Vagina (tissue), 2 donors: ENCODE measurements at places on chromosomes 12 and 14.

- no peak for DNase-seq
These were observed 893.3 kb upstream of the MDGA2 start for GRCh38 chr14:48568688-48569087.

DNA sequence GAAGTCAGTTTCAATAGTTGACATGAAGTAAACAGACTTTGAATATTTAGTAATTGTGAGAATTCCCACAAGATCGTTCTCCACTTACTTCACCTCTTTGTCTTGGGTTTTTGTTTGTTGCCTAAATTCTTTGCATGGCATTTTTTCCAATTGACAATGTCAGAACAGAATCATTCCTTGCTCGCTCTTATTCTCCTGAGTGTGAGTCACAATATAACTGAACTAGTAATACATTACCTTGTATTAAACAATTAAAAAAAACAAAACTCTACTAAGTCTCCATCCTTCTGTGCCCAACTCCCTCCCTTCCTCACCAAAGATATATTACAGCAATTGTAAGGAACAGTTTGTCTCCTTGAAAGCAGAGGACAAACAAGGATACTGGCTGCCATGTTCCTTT lies 638.8 kb upstream of the NOVA1 start:
- no peak for DNase-seq

DNA sequence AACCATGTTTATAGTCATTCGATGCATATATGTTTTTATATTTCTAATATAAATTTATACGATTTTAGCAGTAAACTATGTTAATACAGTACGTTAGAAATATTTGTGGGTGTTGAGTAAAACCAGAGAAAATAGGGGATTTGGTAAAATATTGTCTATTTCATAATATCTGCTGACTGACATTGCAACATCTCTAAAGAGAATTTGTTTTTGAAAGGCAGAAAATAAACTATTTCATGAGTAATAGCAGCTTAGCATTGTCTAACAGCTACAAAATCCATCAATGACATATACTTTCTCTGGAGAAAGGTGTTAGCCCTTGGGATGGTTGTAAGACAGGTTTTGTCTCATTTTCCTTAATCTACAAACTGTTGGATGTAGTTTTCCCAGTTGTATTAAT lies 144.9 kb downstream of the PDE3A start:
- no peak for DNase-seq

- no peak for DNase-seq
These were observed at the start of gene AKAP5 for GRCh38 chr14:64465191-64465822. Gene AKAP5 (plus strand): TSS chr14:64465499. CDS start chr14:64468395, 2,896 bp downstream.

DNA sequence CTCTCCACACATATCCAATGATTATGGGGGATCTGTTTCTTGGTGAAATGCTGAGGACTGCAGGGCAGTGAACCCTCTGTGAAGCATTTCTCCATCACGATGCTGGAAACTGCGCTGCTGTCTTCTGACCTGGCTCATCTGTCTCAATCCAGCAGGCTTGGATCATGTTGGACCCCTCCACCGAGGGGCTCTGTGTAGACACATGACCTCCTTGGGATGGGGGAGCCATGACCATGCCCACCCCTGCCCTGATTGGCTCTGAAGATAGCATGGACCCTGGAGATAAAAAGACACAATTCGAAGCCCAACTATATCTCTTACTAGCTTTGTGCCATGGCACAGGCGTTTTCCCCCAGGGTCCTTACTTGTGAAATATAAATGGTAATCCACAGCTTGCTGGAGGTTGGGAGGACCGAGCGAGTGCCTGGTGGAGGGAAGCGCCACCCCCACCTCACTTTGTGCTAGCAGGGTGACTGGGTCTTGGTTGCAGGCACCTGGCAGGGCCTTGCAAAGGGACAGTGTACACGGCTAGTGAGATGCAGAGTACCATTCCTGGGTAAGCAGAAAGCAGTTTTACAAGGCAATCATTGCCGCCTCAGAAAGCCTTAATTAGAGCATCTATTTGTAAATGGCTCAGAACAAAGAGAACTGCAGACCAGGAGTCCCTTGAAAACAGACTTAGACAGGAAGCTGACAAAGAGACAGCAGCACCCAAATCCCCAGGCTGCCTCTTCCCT lies 2.4 kb upstream of the KRT83 start:
- DNase-seq = no peak

DNA sequence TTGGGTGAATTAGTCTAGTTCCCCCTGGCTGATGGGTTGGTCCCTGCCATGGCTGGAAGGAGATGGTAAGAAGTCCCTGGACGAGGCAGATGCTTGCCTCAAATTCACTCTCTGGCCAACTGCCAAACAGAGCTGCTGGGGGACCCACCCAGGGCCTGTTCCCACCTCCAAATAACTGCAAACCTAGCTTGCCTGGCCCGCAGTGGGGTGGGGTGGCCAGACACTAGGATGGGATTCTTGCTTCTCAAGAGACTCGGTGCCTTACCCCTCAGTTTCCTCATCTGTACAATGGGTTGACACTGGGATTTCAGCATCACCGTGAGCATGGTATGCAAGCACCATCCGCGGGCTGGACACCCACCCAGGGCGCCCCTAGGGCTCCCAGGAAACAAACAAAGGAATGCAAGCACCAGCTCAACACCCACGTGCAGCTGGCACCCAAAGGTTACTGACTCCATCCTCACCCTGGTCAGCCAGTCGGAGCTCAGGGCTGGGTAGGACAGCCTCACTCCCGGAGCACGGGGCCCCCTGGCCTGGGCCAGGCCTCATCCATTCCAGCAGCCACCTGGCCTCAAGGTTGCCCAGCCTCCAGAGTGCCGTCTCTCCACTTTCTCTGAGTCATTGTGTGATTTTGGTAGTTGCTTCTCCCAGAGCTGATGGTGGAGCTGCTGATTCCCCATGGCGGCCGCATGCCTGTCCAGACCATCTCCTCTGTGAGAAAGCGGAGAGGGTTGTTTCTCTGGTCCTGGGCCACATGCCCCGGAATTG lies 205.2 kb upstream of the RTL1 start:
- DNase-seq = peak; percentile 95

DNA sequence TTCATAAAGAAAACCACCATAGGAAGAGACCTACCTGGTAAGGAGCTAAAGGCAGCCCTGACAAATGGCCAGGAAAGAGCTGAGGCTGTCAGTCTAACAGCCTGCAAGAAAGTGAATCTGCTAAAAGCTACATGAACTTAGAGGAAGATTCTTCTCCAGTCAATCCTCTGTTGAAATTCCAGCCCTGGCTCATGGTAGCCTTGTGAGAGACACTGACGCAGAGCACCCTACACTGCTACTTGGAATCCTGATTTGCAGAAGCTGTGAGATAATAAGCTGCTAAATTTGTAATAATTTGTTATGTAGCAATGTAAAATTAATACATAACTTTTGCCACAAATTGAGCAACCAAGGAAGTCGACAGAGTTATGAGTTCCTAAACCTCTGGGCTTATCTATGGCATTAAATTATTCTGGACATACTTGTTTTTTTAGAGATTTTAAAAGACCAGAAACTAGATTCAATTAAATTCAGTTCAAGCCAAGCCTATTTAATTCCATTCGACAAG lies 257.0 kb downstream of the ETNK1 start:
- DNase-seq = no peak

DNA sequence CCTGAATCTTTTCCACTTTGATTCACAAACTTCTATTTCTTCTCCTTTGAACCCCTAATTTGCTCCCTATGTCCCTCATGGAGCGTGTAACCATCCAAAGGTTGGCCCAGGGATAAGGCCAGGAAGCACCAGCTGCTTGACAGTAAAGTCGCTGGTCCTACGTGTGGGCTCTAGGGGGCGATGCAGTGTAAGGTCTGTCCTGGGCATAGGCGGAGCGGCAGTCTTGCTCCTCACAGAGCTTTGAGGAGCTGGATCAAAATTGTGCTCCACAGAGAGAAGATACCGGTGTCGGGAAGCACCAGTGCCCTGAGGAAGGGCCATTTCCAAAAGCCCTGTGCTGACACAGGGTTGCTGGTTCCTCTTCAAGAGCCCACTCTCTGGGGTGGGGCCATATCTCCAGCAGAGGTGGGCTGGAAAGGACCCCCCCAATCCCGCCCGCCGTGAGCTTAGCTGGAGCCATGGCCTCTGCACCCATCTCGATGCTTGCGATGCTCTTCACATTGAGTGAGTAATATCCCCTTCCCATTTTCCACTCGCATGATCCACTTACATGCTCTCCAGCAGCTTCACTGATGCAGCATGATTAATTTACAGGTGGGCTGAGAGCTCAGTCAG lies 49.9 kb upstream of the OR4E1 start:
- no peak for DNase-seq

- no peak for DNase-seq
These were observed 407.9 kb upstream of the ATXN7L3B start for GRCh38 chr12:74129702-74130101.

DNA sequence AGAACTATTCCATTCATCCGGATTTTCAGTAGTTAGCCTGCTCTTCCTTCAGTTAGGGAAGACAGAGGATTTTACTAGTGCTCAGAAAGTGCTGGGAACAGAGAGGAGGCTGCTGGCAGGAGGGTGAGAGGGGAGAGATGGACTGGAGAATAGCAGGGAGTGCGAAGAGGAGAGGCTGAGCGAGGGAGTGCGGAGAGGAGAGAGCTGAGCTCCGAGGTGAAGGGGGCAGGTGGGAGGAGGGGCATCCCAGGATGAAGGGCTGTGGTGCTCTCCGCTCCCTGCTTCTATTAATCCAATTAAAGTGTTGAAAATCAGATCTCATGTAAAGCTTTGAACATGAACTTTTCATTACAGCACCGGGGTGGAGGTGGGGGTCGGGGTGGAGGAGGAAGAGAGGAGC lies 20.4 kb upstream of the SMOC1 start:
- DNase-seq = peak; percentile 34

- DNase-seq = no peak
These were observed 64.2 kb downstream of the LLPH start for GRCh38 chr12:66066137-66066928.

DNA sequence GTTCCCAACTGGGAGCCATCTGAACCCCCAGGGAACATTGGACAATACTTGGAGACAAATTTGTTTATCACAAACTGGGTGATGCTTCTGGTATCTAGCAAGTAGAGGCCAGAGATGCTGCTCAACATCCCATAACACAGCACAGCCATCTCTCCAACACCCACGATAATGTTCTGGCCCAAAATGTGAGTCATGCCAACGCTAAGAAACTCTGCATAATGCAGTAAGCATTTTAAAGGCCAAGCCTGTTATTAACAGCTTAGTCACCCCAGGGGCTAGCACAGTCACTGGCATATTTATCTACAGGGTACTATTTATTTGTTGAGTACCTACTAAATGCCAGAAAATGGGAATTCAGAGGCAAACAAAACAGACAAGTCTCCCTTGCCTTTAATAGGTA lies 873.1 kb upstream of the TMEM132C start:
- DNase-seq = no peak

GRCh38 chr14:70139384-70139783 lies 49.4 kb downstream of the SLC8A3 start:
- no peak for DNase-seq

DNA sequence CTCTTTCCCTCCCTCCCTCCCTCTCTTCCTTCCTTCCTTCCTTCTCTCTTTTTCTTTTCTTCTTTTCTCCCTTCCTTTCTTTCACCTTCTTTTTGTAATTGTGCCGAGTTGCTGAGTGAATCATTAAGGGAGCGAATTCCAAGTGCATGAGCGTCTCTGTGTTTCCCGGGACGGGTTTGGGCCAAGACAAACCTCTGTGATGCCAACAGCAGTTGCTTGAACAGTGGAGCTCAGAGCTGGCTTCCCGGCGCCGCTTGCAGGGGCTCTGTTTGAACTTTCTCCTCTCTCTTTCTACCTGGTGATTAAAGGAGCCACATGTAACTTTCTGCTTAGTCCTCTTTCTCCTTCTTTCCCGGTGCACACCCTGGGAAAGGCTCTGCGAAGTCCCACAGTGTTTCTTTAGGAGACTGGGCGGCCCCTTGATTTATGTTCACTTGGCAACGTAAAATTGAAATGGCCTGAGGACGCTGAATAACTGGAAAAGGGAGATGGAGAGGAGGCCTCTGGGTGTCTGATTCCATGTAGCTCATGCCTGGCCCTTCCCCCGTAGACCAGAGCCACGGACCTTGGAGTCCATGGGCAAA lies 33.7 kb upstream of the MAP1LC3B2 start:
- DNase-seq = no peak

DNA sequence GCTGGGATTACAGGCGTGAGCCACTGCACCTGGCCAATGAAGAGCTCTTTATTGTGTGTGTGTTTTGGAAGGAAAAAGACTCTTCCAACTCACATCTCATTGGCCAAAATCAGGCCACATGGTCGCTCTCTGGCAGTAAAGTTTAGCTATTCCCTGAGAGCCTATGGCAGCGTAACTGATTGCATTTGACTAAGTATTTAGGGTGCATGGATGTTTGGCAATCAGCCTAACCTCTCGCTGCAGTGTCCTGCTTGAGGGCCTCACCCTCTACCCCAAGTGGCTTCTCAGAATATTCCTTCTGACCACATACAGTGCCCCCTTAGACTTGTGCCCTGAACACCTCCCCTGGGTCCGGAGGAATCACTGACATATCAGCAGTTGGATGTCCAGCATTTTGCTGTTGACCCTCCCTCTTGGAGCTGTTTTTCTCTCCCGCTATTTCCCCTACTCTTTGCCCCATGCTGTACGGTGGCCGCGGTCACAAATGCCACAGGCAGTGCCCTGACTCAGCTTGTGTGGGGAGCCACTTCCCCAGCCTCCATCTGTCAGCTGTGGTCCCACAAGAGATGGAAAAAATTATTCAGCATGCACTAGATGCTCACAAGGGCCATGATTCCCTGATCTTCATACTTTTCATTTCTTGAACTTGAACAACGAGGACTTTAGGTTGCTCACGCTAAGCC lies 9.5 kb downstream of the PHETA1 start:
- no peak for DNase-seq

DNA sequence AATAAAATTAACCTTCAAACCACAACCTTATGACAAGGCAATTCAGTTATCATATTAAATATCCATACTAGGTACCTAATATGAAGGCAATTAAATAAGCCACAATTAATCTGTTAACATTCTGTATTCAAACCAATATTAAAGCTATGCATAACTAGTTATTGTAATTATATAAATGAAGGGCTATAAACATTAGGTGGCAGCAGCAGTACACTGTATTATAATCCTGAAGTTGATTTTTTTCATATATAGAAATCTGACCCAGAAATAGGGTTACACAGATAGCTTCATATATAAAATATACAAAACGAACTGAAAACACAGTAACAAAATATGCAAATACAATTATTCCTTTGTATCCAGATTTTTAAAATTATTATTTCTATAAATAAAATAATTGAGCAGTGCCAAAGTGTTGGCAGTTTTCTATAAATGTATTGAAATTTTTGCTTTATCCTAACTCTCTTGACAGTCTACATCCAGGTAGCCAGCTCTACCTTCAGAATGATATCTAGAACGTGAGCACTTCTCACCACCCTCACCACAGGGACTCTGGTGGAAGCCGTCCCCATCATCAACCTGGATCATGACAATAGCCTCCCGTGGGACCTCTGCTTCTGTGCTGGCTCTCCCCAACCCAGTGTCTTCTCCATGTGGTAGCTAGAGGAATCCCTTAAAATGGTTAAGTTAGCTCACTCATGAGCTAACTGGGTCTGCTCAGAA lies 136.2 kb downstream of the MED13L start:
- DNase-seq = no peak

DNA sequence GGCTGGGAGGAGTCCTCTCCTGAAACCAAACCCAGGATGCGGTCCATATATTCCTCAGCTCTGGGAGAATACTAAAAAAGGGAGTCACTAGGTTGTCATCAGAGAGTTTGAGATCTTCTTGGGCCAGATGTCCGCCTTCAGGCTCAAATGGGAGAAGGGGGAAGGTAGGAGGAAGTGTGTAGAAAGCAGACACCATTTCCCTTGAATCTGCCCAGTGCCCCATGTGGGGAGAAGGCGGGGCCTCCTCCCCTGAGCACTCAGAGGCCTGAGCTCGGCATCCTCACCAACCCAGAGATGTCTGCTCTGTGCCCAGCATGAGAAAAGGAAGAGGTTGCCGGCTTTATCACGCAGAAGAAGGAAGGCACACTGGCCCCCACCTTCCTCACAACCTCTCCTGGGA lies 37.3 kb downstream of the LTBP2 start:
- no peak for DNase-seq
